ENCODE measurements at places on chromosomes 13 and 19.

DNA sequence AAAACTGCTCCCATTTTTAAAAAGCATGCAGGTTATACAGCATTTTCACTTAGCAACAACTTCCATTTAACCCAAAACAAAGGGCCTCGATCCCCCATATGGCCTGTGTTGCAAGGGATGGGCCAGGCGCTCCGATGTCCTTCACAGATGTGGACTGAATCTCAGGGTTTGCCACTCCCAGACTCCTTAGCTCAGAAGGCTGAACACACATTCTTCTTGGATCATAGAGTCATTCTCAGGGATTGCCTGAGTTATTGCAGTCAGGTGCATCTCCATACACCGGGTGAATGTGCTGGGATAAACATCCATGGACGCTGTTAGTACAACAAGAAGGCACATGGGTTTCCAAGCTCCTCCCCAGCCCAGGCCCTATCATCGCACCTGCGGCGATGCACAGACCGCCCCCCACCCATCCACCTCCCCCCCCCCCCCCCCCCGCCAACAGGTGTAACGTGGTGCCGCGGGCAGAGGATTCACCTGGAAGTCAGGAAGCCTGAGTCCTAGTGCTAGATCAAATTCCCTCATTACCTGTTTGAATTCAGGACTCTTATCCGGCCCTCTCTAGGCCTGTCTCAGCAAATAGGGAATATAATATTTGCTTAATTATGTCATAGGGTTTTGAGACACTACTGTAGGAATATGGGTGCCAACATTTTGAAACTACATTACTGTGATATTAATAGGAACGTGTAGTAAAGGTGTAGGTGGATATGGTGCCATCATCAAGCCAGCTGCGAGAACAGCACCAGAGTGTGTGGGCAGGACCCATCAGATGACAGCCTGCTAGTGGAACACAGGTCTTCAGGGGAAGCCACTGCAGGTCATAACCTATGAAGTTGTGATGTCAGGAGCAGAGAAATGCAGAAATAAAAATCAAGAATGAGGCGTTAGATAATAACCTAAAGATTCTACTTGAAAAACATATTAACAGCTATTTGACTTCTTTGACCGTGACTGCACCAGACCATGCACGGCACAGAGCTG is 110.9 kb downstream of the SACS start:
- DNase-seq, result no peak

DNA sequence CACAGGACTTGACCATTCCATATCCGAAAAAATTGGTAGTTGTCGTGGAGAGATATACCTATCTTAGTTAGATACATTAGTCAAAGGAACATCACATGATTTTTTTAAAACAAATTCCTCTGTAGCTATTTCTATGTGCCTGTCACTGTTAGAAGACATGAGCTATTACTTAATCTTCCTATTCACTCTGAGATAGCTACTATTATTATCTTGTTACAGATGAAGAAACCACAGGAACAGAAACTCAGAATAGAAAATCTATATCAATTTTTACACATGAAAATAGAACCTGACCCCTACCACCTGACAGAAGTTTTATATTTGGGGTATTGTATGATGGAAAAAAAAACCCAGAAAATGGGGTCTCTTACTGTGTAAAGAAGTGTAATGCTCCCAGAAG is 68.9 kb upstream of the TDRD3 start:
- no peak for DNase-seq

GRCh38 chr13:86403181-86403580 is 604.0 kb upstream of the SLITRK6 start:
- DNase-seq, result no peak

- DNase-seq, result peak; percentile 49
Observed at GRCh38 chr13:75870397-75870903, 234.3 kb downstream of the LMO7 start.

- DNase-seq, result peak; percentile 51
Observed at GRCh38 chr13:35857769-35858168, 273.4 kb downstream of the DCLK1 start.

- DNase-seq, result peak; percentile 44
Observed at GRCh38 chr19:19170053-19170872, at the start of gene MEF2B. TSS of gene MEF2B (minus strand) at chr19:19170263. CDS start at chr19:19150735, 19,528 bp downstream.

GRCh38 chr13:30745906-30746686 is 10.8 kb downstream of the ALOX5AP start:
- DNase-seq, result no peak

GRCh38 chr13:75637181-75637750 is 1.1 kb downstream of the LMO7 start:
- DNase-seq, result no peak

DNA sequence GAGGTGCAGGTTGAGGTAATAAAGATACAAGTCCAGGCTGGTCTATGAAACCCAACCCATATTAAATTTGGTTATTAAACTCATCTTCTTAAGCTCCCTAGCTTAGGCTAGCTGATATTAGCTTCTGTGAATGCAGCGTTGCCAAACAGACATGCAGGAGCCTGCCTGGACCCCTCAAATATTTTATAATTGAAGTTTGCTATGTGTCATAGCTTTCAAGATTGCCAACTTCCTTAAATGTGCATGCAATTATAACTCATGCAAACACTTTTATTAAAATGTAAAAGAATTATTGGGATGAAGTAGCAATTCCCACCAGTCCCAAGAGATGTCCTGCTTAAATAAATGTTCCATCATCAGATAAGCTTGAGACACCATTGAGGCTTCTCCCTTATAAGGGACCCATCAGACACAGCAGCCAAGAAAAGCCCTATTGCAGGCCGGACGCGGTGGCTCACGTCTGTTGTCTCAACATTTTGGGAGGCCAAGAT is 51.3 kb downstream of the MBNL2 start:
- no peak for DNase-seq

- no peak for DNase-seq
Observed at GRCh38 chr19:3045885-3046697, 16.2 kb downstream of the TLE5 start.

- no peak for DNase-seq
Observed at GRCh38 chr13:73492811-73493210, 434.0 kb downstream of the KLF5 start.

- DNase-seq, result peak; percentile 58
Observed at GRCh38 chr19:51702103-51702824, 9.1 kb downstream of the SPACA6 start.

DNA sequence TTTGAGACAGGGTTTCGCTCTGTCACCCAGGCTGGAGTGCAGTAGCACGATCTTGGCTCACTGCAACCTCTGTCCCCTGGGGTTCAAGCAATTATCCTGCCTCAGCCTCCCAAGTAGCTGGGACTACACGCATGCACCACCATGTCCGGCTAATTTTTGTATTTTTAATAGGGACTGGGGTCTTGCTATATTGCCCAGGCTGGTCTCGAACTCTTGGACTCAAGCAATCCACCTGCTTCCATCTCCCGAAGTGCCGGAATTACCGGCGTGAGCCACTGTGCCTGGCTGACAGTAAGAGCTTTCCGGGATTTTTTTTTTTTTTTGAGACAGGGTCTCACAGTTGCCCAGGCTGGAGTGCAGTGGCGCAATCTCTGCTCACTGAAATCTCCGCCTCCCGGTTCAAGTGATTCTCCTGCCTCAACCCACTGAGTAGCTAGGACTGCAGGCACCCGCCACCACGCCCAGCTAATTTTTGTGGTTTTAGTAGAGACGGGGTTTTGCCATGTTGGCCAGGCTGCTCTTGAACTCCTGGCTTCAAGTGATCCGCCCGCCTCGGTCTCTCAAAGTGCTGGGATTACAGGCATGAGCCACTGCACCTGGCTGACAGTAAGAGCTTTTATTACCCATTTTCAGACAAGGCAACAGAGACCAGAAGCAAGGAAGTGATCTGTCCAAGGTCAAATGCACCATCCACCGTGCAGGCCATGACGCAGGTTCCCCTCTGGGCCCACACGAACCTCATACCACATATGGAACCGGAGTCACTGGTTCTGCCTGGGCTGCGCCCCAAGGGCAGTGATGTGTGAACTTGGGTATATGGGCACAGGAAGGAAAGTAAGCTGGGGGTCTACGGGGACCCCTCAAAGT is 21.0 kb downstream of the RFX1 start:
- DNase-seq, result no peak

GRCh38 chr19:8485561-8486371 is 16.7 kb downstream of the PRAM1 start:
- no peak for DNase-seq

DNA sequence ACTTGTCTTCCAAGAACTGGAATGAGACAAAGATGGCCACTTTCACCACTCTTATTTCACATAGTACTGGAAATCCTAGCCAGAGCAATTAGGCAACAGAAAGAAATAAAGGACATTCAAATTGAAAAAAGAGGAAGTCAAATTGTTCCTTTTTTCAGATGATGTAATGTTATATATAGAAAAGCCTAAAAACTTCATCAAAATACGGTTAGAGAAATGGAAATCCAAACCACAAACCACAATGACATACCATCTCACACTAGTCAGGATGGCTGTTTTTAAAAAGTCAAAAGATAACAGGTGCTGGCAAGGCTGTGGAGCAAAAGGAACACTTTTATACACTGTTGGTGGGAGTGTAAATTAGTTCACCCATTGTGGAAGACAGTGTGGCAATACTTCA is 113.3 kb upstream of the SPRY2 start:
- peak; percentile 81 for DNase-seq

GRCh38 chr13:56457535-56458190 is 683.1 kb upstream of the PRR20A start:
- DNase-seq, result no peak

DNA sequence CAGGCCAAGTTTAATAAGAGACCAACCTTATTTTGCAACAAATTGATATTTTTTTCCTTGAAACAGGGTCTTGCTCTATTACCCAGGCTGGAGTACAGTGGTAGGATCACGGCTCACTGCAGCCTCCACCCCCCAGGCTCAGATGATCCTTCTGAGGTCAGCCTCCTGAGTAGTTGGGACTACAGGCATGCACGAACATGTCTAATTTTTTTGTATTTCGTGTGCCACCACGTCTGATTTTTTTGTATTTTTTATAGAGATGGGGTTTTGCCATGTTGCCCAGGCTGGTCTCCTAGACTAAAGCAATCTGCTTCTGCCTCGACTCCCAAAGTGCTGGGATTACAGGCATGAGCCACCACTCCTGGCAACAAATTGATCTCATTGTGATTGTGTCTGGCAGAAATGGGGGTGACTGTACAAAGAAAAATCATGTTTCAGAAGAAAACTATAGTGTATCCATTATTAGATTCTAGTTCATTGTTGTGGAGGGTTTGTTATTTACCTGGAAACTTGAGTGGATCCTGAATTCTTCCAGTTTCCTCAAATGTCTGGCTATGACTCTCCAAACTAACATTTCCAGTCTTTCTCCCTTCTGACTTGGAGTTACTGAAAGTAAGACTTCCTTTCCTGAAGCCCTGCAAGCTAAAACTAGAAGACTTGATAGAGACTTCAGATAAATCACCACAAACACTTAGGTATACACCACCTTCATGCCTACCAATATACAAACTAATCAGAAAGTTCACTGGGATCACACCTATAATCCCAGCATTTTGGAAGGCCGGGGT is 17.3 kb upstream of the AKT2 start:
- no peak for DNase-seq

- DNase-seq, result no peak
Observed at GRCh38 chr19:30629086-30629485, 256.9 kb downstream of the ZNF536 start.

- DNase-seq, result peak; percentile 28
Observed at GRCh38 chr13:57748096-57748495, 116.6 kb downstream of the PCDH17 start.

GRCh38 chr13:35693134-35693784 is 216.8 kb upstream of the MAB21L1 start:
- no peak for DNase-seq

- no peak for DNase-seq
Observed at GRCh38 chr13:55816976-55817601, 1323.6 kb upstream of the PRR20A start.

DNA sequence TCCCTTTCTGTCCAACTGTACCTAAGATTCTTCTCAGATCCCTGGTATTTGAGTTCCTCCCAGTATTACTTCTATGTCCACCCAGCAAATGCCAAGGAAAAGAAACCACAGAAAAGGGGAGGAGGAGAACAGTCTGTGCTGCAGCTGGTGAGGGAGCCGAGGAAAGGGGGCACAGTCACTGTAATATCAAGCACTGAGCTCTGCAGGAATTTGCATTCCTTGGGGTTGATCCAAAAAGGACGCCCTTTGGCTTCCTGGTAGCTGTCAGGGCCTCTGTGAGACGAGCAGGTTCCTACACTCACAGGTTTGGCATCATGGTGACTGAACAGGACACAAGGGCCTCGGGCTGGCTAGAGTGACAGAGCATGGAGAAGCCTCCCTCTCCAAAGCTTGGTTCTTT is 273.4 kb downstream of the NHLRC3 start:
- DNase-seq, result peak; percentile 22

- peak; percentile 48 for DNase-seq
Observed at GRCh38 chr19:913080-913748, at the start of gene R3HDM4. TSS of gene R3HDM4 (minus strand) at chr19:913219. CDS start at chr19:913157, 62 bp downstream.

DNA sequence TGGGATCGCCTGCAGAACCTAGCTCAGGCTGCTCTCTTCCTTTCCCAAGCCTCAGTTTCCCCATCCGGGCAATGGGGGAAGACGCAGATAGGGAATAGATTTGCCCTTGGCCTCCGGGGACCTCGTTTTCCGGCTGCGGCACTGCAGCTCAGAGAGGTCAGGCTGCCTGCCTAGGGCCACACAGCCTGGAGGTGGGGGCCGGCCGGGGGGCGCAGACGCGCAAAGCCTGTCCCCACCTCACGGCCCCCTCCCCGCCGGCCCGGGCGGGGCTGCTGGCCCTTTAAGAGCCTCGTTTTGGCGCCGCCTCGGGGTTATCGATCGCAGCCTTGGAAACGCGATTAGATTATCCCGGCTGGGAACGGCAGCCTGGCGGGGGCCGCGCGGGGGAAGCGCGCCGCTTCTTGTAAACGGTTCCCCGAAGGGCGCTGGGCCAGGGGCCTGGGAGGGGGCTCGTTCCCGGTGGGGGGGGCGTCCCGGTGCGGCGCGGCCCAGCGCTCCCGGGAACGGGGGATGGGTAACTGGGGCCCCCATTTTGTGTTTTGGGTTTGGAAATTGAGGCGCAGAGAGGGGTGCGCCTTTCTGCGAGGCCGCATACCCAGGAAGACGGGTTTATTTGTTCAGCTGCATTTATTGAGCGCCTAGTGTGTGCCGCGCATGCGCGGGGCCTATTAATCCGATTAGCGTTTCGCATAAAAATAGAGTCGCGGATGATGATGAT is 23.4 kb upstream of the TCF3 start:
- no peak for DNase-seq

GRCh38 chr19:934865-935479 is 9.1 kb downstream of the ARID3A start:
- DNase-seq, result peak; percentile 85

GRCh38 chr19:5926641-5927440 is 12.8 kb downstream of the CAPS start:
- DNase-seq, result no peak

All from fibroblast of pulmonary artery (primary cell).